ENCODE measurements at places on chromosomes 1 and 21.

GRCh38 chr1:17765444-17766411 is 10.6 kb downstream of the ACTL8 start:
- DNase-seq, result peak; percentile 94

DNA sequence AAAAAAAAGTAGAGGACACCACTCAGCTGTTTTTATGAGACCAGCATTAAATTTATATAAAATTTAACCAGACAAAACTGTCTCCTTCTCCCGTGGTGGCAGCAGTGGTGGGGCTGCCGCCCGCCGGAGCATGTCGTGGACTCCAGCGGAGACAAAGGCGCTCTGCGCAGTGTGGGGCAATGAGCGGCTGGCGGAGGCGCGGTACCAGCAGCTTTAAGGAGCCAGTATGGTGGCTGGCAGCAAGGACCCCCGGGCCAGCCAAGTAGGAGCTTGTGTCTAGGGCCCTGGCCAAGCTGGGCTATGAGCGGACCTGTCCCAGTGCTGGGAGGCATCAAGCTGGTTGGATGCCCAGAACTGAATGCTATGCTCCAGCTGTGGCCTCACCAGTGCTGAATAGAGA is 2102.9 kb downstream of the NCAM2 start:
- DNase-seq, result no peak

DNA sequence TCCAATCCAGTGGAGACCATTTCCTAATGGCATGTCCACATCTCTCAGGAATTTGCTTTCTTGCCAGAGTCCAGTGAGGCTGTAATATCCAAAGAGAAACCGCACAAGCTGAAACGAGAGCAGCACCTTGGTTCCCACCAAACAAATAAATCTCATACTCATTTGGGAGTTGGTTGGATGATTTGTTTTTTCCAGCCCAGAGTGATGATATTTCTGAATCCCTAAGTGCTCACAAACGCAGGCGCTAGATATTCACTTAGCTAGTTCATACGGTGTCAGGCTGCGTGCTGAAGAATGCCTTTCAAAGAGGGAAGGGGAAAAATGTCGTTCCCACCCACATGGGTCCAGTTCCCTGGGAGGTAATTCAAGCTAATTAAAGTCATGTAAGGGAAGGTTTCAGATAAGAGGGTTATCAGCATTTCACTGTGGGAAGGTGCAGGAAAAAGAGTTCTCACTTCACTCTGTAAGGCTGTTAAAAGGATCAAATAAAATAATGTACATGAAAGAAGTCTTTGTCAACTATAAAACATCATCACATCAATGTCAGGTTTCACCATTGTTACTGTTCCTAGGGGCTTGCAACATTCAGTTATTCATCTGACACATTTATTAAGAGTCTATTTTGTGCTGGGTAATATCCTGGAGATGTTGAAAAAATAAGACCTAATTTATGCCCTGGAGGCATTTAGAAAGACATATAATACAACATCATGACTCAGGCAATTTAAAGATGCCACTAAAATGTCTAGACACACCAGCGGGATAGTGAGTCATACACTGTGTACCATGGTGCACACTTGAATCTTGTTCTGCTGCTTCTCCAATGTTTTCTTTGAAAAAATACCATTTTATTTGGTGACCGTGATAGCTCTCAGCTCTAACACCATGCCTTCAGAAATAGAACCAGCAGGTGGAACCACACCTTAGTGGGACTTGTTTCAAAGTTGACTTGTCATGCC is 19.3 kb downstream of the DPT start:
- no peak for DNase-seq

GRCh38 chr1:47991187-47991586 is 6.0 kb downstream of the TRABD2B start:
- DNase-seq, result no peak

DNA sequence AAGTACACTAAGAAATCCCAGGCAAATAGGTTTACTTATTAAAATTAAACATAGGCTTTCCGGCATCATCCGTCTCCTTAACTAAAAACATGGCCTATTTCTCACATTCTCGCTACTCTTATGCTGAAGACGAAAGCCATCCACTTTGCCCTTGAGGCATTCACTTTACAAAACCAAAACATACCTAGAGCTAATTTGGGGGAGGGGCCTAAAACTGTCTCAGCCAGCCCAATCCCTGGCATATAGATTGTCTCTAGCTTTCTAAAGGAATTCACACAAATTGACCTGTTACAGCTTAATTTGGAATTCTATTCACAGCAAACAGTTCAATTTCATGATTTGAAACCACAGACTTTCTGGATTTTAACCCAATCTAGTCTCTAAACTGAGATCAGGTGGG is 34.8 kb downstream of the SLC35D1 start:
- DNase-seq, result no peak

DNA sequence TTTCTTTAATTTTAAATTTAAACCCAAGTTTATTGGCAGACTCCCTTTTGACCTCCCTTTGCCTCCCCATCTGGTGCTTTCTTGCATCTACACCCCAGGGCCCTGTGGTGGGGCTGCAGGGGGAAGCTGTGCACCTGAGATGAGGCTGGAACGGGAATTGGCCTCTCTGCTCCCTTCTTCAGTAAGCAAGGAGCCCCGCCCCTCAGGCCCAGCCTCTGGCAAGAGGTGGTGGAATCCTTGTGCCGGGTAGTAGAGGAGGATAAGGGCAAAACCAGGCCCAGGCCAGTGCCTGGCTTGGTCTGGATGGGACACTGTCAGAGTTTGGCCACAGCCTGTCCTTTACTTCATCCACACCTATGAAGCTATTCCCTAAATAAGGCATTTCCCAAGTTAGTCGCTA is 25.1 kb downstream of the ATP8B2 start:
- no peak for DNase-seq

DNA sequence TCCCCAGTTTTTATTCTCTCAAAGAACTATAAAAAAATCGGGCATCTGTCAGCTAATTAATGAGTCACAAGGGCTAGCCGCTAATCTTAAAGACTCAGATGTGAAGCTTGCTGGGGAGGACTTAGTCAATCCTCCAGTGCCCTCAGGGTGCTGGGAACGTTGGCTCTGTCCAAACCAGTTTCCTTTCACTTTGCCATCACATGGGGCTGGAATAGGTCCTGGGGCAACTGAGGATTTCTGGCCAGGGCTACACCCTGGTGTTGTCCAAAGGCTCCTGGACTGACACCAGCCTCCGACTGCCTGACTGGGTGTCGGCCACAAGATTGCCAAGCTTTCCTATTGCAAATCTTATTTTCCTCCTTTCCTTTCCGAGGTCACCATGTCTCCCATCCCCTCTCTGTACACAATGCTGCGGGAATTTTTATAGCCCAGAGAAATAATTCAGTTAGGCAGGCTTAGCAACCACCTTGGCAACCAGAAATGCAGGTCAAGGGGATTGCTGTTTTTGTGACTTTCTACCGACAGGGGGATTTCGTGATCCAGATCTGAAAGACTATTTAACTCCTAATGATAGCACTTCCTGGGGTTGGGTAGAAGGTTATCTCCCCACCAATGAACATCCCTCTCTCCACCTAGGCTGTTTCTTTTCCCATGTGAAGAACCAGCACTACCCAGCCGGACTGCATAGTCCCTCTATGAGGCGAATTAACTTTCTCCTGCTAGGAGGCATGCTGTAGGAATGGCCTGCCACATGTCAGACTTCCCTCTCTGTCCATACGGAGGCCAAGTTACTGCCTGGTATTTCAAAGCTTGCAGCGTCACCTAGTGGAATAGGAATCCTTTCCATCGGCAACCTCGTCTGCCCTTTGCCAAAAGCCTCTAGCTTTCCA is 29.9 kb upstream of the CTBS start:
- peak; percentile 54 for DNase-seq

DNA sequence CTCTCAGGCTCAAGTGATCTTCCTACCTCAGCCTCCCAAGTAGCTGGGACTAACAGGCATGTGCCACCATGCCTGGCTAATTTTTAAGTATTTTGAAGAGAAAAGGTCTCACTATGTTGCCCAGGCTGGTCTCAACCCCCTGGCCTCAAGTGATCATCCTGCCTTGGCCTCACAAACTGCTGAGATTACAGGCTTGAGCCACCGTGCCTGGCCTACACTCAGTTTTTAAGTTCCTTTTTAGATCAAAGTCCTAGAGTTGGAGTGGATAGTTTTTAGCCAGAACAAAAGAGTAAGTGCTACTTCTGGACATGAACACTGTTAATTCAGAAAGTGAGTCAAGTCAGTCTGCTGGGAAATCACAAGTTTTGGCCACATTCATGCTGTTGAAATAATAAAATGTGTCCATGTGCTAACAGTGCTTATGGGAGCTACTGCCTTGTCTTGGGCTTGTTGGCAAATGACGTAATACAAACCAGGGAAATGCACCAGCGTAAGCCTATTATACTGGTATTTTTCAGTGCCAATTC is 84.2 kb downstream of the NDUFS5 start:
- peak; percentile 26 for DNase-seq

DNA sequence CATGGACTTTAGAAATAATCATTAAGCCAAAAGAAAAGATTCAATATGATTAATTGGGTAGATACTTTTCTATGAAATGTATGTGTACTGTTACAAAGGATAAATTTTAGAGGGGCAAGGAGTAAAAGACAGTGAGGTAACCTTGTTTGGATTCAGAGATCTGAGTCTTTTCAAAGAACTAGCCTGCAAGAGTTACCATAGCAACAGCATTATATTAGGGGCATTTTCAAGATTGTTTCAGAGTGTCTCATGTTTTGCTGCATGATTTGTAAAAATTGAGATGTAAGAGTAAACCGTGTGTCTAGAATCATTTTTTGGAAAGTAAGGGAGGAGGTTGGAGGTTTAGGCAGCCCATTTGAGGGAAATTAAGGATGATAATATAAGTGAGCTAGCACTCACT is 70.6 kb upstream of the KIAA1614 start:
- DNase-seq, result peak; percentile 45

DNA sequence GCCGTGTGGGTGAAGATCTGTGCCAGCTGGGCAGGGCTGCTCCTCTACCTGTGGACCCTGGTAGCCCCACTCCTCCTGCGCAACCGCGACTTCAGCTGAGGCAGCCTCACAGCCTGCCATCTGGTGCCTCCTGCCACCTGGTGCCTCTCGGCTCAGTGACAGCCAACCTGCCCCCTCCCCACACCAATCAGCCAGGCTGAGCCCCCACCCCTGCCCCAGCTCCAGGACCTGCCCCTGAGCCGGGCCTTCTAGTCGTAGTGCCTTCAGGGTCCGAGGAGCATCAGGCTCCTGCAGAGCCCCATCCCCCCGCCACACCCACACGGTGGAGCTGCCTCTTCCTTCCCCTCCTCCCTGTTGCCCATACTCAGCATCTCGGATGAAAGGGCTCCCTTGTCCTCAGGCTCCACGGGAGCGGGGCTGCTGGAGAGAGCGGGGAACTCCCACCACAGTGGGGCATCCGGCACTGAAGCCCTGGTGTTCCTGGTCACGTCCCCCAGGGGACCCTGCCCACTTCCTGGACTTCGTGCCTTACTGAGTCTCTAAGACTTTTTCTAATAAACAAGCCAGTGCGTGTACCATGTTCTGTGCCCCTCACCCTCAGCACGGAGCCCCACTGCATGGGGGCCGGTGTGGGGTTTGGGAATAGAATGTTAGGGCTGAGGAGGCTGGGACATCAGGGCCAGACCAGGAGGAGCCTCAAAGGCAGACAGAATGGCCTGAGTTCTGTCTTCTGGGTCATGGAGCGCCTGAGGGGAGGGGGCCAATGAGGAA is 21.3 kb downstream of the SERINC2 start:
- no peak for DNase-seq

- no peak for DNase-seq
Measured at GRCh38 chr1:184832517-184832916, 77.9 kb upstream of the EDEM3 start.

DNA sequence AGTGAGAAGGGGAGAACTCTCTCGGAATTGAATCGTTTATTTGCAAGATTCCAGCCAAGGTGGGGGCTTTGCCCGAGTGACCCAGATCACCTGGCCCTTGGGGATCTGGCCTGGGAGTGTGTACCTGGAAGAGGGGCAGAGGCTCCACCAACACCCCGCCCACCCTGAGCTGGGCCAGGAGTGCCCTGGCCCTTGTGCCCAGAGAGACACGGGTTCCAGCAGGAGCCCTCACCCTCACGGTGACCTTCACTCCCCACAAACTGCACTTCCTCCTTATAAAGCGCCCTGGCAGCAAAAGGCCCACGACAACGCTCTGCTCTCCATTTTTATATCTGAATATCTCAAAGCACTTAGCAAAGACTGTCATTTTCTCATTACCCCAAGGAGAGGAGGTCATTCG is 16.6 kb downstream of the CASZ1 start:
- DNase-seq, result no peak

DNA sequence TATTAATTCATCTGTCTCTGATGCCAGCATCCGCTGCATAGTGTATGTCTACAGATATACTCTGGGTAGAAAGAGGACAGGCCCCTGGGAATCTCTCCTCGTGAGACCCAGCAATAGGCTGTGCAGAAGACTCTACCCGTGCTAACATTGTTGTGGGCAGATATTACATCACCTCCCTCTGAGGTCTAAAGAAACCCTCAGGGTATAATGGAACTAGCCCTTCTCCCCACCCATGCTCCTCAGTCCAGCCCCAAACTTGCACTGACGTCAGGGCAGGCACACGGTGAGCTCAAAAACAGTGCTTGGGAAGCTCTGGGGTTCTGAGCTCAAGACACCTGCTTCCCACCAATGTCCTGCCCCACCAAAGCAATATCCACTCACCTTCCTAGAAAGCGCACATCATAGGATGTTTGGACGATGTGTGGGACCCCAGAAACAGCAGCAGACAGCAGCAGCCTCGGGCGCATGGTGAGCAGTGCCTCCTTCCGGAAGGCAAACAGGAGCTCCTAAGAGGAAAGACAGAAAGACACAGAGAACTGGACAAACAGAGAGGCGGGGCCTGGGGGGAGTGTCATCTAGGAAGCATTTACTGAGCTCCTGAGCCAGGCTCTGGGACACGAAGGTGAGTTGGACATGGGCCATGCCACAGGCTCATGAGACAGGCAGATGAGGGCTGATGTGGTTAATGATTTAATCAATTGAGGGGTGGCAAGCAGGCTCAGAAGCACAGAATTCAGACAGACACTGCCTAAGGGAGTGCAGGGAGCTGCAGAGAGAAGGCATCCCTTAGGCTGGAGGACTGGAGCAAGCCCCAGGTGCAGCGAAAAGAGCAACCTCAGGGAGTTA is 4.8 kb downstream of the OVGP1 start:
- DNase-seq, result no peak

DNA sequence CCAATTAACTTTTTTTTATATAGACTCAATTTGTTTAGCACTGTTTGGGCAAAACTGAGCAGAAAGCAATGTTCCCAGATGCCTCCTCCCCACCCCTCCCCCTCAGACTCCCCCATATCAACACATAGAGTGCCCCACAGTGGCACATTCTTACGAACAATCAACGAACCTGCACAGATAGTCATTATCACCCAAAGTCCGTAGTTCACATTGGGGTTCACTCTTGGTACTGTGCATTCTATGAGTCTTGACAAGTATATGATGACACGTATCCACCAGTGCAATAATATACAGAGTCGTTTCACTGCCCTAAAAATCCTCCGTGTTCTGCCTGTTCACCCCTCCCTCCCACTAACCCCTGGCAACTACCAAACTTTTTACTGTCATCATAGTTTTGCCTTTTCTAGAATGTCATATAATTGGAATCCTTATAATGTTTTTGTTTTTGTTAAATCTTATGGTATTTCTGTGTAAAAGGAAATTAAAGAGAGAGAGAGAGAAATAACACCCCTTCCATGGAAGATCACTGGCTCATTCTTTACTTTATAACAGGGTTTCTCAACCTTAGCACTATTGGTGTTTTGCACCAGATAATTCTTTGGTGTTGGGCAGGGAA is 37.2 kb upstream of the HNRNPU start:
- peak; percentile 20 for DNase-seq

- DNase-seq, result no peak
Measured at GRCh38 chr1:229225331-229225782, 45.6 kb upstream of the RAB4A start.

GRCh38 chr1:154746622-154747299 is 123.3 kb downstream of the KCNN3 start:
- no peak for DNase-seq

- no peak for DNase-seq
Measured at GRCh38 chr1:54409156-54410142, 3.3 kb upstream of the SSBP3 start.
